ENCODE measurements at places on chromosomes 1 and 21.

DNA sequence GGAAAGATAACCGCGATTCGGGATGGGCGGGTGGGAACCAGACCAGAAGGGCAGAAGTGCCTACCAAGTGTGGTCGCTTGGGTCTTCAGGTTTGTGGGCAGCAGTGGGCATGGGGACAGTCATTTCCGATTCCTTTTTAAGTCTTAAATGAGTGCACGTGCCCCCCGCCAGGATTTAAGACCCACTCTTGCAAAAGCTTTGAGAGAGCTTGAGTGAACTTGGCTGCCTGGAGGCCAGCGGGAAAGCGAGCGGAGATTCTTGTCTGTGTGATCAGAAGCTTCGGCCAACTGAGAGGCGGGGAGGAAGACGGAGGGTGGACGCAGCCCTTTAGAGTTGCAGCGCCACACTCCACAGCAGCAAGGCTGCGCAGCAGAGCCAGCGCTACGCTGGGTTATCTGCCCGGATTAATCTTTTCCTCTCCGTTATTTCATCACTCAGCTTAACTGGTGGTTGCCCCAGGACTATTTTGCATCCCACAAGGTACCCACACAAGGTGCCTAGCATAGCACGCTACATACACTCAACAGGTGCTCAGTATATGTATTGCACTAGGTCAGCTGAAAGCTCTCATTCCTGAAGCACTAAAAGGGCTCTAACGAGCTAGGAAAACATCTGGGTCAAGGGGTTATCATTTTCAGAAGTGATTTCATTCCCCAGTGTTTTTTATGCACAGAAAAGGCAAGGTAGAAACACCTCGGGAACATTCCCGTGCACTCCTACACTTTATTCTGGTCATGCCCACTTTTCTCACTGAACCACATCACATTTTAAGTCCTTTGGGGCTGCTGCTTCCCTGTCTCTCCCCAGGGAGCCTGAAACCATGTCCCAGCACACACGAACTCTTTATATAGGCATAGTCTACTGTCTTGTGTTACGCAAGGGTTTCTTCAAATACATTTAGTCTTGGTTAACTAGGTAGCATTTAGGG lies 1.5 kb upstream of the BATF3 start:
- DNase-seq = peak; percentile 34

- peak; percentile 25 for DNase-seq
Observed at GRCh38 chr1:175338387-175339135, 146.0 kb upstream of the KIAA0040 start.

DNA sequence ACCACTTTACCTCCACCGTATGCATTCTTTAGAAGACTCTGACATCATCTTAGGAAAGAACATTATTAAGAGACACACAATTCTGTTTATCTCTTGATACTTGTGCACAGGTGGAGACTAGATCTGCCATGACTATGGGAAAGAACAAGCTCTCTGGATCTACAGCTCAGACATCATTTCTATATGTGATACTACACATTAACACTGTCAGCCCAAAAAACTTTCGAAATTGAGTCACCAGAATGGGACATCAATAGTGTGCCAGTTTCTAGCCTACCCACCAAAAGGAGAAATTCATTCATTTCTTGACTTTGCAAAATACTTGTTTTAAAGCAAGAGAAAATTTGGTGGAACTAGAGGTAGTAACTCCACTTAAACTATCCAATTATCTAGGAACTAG lies 6.0 kb upstream of the EVI5 start:
- no peak for DNase-seq

DNA sequence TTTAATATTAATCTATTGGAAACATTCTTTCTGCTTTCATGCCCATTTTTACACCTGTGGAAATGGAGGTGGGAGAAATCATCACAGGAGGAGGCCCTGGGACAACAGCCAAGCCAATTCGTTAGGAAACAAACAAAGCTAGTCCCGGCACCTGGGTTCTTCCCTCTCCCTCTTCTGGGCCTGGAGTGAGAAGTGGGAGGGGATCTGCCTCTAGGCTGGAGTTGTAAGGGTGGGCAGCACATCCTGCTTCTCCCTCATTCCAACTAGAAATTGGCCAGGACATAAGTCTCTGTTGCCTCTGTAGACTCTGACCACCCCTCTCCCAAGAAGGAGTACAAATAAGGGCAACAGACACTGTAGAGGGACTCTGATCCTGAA lies 20.2 kb upstream of the ERO1B start:
- DNase-seq = no peak

DNA sequence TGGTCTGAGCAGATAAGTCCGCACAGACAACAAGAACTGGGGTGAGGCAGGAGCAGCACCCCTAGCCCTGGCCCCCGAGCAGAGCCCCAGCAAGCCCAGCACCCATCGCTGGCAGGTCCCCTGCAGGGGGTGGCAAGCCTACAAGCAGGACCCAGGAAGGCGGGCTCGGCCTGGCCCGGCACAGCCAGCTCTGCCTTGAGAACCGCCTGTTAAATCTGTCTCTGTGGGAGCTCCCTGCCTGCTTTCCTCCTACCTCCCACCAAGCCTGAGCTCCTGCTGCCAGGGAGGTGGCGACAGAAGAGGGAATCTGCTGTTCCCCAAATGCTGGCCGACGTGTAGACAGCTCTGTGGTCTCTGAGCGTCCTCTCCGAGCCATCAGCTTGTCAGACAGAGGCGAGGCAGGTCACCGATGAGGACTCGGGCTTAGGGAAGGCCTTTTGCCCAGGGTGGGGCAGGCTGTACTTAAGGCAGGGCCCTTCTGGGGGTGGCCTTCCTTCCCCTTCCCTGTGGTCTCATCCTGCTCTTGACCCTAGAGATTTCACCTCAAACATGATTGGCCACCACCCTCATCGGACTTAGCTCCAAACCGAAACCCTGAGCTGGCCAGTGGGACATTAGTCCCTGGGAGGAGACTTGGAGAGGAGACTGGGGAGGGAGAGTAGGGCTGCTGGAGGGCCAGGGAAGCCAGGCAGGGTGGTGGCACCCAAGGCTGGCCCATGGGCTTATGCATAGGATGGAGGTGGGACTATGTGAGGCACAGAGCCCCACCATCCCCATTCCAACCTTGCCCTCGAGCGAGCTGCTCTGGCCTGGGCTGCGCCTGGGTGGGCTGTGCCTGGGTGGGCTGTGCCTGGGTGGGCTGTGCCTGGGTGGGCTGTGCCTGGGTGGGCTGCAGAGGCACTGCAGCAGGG lies 7.7 kb downstream of the SELENON start:
- DNase-seq = no peak

- no peak for DNase-seq
Observed at GRCh38 chr1:103424650-103425049, 100.8 kb upstream of the RNPC3 start.

- no peak for DNase-seq
Observed at GRCh38 chr1:99548943-99549605, 96.8 kb upstream of the PALMD start.

GRCh38 chr1:119655154-119655553 lies 7.1 kb upstream of the ZNF697 start:
- DNase-seq = no peak

GRCh38 chr1:182520736-182521135 lies 68.3 kb downstream of the RNASEL start:
- DNase-seq = no peak

DNA sequence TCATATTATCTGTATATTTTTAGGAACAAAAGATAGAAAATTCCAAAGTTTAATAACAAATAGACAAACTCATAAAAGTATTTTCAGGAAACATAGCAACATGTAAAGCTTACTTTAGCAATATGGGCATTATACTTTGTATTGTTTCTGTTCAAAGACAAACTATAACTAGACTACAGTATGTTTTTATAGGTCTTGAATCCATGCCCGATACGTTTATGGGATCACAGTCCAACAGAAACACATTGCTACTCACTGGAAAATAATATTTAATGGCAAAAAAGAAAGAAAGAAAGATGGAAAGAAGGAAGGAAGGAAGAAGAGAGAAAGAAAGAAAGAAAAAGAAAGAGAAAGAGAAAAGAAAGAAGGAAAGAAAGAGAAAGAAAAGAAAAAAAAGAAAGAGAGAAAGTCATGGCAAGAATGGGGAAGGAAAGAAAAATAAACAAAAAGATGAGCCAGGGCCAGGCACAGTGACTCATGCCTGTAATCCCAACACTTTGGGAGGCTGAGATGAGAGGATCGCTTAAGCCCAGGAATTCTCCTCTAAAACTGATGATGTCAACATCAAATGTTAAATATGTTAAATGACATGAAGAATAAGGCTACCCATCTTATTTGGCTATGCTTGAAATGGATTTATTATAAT lies 32.7 kb downstream of the TM2D1 start:
- no peak for DNase-seq

- DNase-seq = no peak
Observed at GRCh38 chr1:26996024-26996423, 2.5 kb downstream of the TRNP1 start.

- no peak for DNase-seq
Observed at GRCh38 chr1:43303471-43304313, 2.9 kb downstream of the TIE1 start.

- DNase-seq = no peak
Observed at GRCh38 chr1:162500805-162501204, 3.2 kb downstream of the UHMK1 start.

DNA sequence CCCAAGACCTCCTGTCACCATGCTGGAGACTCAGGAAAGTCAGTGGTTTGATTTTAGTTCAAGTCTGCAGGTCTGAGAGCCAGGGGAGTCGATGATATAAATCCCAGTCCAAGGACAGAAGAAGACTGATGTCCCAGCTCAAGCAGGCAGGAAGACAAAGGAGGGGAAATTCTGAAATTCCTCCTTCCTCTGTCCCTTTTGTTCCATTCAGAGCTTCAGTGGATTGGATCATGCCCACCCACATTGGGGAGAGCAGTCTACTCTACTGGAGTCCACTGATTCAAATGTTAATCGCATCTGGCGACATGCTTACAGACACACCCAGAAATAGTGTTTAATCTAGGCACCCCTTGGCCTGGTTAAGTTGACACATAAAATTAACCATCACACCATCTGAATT lies 7.2 kb upstream of the ADAMTS1 start:
- no peak for DNase-seq

GRCh38 chr1:154460695-154461260 lies 41.2 kb upstream of the TDRD10 start:
- no peak for DNase-seq

GRCh38 chr1:221565711-221566110 lies 176.2 kb downstream of the DUSP10 start:
- no peak for DNase-seq

DNA sequence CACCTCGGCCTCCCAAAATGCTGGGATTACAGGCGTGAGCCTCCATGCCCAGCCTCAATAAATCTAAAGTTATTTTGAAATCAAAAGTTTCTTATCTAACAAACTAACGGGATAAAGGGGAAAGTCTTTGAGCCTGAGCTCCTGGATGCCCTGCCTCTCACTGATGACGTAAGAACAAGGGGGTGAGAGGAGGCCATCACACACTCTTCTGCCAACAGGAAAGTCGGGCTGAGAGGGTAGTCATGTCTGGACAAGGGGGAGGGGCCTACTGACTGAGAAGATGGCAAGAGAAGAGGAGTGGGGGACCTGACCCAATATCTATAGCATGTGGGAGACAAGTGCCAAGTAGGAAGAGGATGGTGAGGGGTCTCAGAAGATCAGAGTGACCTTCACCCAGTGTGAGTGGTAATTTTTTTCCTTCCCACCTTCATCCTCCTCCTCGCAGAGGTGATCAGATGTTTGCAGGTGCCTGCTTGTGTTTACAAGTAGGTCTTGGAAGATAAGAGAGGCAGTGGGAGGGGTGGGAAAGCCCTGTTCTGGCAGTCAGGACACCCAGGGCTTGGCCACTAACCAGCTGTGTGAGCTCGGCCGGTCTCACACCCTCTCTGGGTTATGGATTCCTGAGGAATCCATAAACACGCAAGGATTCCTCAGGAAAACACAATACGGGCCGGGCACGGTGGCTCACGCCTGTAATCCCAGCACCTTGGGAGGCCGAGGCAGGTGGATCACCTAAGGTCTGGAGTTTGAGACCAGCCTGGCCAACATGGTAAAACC lies 9.6 kb downstream of the UQCRHL start:
- DNase-seq = no peak

GRCh38 chr1:235503403-235504121 lies 690 bp downstream of the B3GALNT2 start:
- DNase-seq = peak; percentile 33

GRCh38 chr1:161073474-161074121 lies 3.9 kb upstream of the ARHGAP30 start:
- DNase-seq = no peak

DNA sequence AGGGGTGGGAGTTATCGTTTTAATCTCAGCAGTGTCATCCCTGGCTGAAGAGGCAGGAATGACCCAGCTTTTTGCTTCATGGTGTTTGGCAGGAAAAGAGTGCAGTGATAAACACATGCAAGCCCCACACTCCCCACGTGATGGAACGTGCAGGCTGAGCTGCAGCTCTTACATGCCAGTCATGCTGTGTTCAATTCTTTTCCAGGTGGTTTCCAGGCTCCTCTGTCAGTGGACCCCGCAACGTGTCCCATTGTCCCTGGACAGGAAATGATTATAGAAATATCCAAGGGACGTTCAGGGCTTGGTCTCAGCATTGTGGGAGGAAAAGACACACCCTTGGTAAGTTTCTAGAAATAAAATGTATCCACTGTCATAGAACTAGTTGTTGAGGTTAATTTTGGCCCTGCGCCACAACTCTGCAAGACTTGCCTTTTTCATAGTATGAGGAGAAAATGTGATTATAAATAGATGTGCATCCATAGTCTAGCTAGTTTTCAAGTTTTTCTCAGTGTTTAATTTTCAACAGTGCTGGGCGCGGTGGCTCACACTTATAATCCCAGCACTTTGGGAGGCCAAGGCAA lies 110.2 kb upstream of the L1TD1 start:
- DNase-seq = no peak

GRCh38 chr1:209517681-209518050 lies 65.8 kb upstream of the CAMK1G start:
- DNase-seq = no peak

DNA sequence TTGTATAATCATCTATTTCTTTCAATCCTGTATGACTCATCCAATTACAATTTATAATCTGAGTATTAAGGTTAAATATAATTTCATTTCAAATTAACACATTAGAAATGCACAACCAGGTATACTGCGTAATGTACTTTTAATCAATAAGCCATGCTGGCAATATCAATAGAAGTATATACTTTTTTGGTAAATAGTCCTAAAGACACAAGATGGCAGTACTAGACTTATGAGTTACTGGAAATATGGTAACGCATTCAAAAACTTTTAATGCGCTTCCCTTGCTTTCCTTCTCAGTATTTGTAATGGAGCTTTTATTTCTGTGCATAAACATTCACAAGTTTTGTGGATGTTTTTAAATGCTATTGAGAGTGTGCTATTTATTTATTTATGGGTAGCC lies 1162.0 kb upstream of the TMPRSS15 start:
- DNase-seq = no peak

DNA sequence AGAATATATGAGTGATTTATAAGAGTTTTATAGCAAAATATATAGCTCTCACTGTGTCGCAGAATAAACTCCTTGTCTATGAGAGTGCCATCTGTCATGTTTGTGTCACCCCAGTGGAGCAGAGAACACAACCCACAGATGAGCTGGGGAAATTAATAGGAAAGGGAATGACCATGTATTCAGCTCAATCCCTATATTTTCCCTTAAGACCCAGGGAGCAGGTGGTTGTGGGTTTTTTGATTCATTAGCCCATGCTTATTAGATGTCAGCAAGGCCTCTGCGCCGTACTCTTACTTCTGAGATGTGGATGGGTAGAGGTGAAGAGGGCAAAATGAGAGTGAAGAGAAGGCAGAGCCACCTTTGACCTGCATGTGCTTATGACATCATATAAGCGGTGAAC lies 4.1 kb upstream of the GREM2 start:
- DNase-seq = no peak
